ENCODE measurements at places on chromosomes 3 and 15.

DNA sequence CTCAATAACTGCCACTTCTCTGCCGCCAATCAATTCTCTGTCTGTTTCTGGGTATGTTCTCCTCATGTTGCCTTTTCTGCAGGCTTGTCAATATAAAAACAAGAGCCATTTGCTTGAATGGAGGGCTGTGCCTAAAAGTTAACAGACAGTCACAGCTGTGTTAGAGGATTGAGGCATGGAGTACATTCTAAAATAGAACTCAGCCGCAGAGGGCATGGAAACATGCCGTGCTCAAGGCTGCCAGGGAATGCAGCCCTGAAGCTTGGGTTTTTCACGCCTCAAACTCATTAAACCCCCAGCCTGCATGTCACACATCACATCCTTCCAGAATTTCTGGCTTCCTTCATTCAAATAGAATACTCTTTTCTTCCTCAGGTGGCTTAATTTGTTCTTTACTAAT lies 166.6 kb downstream of the TPRG1 start:
- no peak for DNase-seq

- no peak for DNase-seq
Measured at GRCh38 chr3:115834068-115834467, 210.8 kb downstream of the GAP43 start.

DNA sequence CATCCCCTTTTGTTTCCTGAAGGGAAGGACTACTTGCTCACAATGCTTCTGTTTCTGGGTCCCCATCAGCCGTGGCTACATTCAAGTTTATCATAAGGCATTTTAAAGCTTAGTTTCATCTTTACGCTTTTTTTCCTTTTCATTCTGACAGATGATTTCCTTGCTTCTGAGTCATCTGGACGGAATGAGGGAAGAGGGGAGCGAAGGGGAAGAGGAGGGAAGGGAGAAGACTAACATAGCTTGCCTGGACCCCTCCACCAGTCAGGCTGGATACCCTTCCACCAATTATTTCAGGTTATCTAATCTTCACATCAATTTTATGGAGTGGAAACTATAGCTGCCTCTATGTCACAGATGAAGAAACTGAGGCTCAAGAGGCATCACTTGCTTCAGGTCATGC lies 27.6 kb downstream of the FAM3D start:
- no peak for DNase-seq

DNA sequence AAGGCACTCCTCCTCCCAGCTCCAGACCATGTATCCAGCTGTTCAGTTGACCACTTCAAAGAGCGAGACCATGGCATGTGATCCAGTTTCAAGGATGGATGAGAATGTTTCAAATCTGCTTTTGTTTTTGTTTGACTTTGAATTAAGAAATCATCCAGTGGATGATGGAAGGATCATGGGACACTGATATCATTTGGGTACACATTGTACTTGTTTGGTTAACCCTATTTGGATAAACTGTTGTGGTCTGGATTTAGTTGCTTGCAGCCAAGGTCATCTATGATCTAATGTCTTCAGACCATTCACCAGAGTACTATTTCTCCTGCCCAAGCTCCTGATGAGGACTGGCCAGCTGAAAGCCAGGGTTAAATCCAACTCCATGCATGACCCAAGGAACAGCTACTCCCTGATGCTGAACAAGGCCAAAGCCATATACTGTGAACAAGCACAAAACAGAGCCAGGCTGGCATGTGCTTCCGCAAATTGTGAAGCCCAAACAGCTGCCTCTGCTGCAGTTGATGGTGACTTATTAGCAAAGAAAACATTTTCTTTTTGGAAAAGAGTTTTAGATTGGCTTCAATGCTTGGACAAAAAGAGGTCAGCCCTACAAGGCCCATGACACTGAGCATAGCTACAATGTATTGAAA lies 5.2 kb upstream of the ADAMTS17 start:
- no peak for DNase-seq

DNA sequence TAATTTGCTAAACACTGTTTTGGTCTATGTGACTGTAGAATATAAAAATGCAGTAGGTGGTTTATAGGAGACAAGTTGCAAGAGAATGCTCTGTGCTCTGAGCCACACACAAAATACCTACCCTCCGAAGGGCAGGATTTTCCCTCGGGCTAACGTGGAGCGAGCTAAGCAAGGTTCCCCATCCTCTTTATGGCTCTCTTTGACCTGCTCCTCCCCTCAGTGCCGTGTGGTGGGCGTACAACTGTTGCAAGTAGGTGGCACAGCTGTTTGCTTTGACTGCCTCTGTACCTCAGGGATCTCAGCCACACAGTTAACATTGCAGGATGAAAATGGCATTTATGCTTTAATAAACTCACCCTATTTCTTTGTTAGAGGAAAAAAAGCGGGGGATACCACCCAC lies 339.1 kb downstream of the SATB1 start:
- DNase-seq: no peak

- no peak for DNase-seq
Measured at GRCh38 chr3:59262076-59262498, 212.3 kb upstream of the CFAP20DC start.

DNA sequence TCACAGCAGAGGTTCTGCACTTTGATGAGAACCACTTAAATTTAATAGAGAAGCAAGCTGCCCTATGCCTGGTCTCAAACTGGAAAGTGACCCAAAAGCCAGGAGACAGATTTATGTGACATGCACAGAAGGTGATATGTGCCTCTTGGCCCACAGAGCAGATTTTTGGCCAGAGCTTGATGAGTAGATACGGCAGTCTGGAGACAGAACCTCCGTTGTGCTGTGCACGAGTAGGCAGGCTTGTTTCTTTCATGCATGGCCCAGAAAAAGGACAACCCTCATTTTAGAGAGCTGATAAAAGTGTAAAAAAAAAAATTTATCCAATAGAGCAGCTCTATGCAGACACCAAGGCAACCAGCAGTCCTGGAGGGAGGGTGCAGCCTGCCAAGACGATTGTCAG lies 423.1 kb downstream of the CNTN6 start:
- DNase-seq: no peak

DNA sequence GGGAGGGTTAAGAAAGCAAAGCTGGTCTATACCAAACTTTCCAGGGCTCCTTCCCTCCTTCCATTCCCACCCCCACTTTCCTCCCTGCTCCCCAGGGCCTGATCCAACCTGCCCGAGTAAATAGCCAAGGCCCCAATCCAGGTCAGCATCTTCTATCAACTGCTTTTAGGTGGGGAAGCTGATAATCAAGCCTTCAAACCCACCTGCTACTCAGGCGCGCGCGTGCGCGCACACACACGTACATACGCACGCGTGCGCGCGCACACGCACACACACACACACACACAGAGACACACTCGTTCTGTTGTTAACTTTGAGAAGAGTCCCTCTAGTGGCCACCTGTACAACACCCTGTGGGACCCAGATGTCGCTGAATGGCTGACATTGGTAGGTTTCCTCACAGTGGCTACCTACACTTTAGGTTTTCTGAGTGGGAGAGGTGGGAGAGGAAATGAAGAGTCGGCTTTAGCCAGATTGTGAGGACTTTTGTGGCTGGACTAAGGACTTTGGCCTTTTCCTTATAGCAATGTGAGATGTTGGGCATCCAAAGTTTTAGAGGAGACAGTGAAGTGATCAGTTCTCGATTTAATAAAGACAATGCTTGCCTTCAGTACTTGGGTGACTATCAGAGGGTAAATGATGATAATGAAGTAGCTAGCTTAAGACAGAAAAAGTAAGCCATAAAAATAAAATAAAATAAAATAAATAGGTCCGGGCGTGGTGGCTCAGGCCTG lies 179.9 kb upstream of the C2CD4B start:
- DNase-seq: peak; percentile 76

GRCh38 chr3:156682501-156682900 lies 8.1 kb downstream of the TIPARP start:
- no peak for DNase-seq

DNA sequence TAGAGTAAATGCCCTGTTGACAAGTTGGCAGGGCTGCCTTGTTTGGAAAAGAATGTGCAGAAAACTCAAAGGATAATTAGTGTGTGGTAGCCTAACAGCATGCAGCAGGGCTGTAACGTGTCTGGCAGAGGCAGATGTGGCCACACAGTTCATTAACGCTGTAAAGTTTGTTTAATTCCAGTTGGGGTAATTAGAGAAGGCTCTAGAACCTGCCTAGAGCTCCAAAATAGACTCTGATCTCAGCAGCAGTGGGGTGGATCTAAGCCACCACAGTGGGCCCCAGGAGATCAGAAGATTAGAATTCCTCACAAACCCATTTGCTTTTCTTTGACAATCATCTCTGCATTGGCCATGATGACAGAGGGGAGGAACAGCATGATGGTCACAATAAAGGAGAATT lies 65.1 kb upstream of the LEKR1 start:
- no peak for DNase-seq

DNA sequence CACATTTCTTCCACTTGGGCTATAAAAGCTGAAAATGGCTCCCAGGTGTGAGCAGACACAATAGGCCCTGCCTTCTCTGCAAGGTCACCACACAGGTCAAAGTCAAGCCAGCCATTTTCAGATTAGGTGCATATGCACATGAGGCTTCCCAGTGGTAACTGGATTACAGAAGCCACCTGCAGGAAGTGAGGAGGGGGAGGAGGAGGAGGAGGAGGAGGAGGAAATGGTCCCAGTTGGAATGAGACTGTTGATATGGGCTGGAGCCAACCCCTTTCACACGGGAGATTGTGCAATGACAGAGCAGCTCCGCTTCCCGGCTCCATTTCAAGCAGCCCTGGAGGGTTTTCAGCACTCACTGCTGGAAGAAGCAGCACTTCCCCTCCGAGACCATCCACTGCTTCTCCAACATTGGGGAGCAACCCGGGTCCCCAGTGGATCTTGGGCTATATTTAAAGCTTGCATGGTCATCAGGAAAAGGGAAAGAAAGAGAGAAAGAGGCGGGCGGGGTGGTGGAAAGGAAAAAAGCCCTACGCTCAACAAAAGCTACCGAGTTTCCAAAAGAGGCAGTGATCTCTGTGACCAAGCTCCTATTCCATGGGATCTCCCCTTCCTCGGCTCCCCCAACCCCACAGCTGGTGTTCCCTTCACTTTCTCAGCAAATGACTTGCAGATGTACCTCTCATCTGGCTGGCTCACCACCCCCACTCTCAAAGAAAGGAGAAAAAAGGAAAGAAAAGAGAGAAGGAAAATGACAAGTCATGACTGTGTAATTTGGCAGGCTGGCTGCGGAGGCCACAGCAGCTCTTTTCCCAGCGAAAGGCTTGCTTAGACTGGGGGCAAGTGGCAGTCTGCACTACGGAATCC lies 58.3 kb downstream of the LRIG1 start:
- DNase-seq: no peak

GRCh38 chr15:24957691-24958090 lies 2.9 kb downstream of the SNRPN start:
- DNase-seq: no peak

- no peak for DNase-seq
Measured at GRCh38 chr15:71329497-71330260, 214.4 kb downstream of the THSD4 start.

- no peak for DNase-seq
Measured at GRCh38 chr3:29475305-29475840, 194.5 kb downstream of the RBMS3 start.

- no peak for DNase-seq
Measured at GRCh38 chr15:52309154-52309548, 13.5 kb upstream of the MYO5C start.

GRCh38 chr3:126261037-126261436 lies 80.7 kb upstream of the ALDH1L1 start:
- no peak for DNase-seq

GRCh38 chr3:4581124-4581424 lies 87.9 kb downstream of the ITPR1 start:
- no peak for DNase-seq

- DNase-seq: no peak
Measured at GRCh38 chr3:197295871-197296270, 2.5 kb downstream of the DLG1 start.

GRCh38 chr3:97636465-97636864 lies 128.1 kb upstream of the ARL6 start:
- no peak for DNase-seq

- no peak for DNase-seq
Measured at GRCh38 chr3:127153506-127153815, 39.5 kb upstream of the PRR23E start.

GRCh38 chr3:53795789-53796560 lies 50.2 kb downstream of the CHDH start:
- no peak for DNase-seq
